ENCODE measurements at places on chromosomes 4 and X.

DNA sequence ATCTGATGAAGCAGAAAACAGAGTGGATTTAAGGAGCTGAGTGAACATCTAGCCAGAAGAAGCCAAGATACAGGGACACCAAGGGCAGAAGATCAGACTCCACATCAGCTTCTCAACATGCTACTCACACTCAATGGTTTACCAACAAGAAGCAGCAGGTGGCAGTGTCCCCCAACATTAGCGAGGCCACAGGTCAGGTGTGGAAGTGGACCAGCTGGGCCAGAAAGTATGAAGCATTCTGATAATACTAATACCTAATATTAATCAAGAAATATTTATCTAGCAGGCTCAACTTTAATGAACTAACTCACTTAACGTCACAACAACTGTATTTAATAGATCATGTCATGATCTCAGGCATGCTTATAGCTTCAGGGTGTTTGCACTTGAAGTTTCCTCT lies 73.4 kb upstream of the TTC29 start:
- no peak overlapping the region for H3K27ac ChIP-seq
- peak; percentile 14 for DNase-seq
- H3K4me1 ChIP-seq, result no peaks in the 10 kb centered on the region
- H3K4me3 ChIP-seq, result no peak overlapping the region
- H3K36me3 ChIP-seq, result no peaks in the 10 kb centered on the region
- H3K27me3 ChIP-seq, result no peaks in the 10 kb centered on the region

- DNase-seq, result no peak
- H3K4me1 ChIP-seq, result peaks cover 11% of the 10 kb centered on the region
These were observed 279.7 kb downstream of the NR3C2 start for GRCh38 chr4:148162519-148162918.

DNA sequence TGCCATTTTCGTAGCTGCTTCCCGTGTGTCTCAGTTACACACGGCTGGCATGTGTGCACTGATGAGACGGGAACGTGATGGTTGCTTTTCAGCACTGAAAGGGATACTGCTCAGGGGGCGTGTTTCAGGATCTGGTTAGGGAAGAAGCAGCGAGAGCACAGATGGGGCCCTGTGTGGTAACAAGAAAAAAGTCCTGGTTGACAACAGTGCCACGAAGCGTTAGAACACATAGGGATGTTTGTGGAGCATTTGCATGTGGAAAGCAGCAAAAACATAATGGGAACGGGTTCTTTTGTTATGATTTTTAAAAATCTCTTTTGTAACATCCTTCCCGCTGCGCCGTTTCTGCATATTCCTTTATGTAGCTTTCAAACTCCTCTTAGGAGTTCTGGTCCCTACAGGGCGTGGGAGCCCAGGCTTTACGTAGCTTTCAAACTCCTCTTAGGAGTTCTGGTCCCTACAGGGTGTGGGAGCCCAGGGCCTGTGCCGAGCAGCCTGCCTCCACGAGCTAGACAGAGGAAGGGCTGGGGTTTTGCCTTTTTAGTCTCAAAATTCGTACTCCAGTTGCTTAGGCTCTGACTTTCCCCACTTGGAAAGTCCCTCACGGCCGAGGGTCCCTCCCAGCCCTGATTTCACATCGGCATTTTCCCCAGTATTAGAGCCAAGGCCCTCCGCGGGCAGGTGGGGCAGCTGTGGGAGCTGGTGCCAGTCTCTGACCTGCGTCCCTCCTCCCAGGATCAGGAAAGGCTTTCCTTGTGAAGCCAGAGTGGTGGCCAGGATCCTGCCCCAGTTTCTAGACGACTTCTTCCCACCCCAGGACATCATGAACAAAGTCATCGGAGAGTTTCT lies 11.0 kb upstream of the MSANTD1 start:
- H3K4me3 ChIP-seq, result no peak overlapping the region
- H3K27ac ChIP-seq, result no peak overlapping the region
- peaks cover 6% of the 10 kb centered on the region for H3K4me1 ChIP-seq
- DNase-seq, result no peak

GRCh38 chr4:125231661-125232060 lies 83.1 kb upstream of the FAT4 start:
- no peaks in the 10 kb centered on the region for H3K27me3 ChIP-seq
- H3K36me3 ChIP-seq, result no peaks in the 10 kb centered on the region
- no peak for DNase-seq
- H3K4me3 ChIP-seq, result no peak overlapping the region
- no peaks in the 10 kb centered on the region for H3K4me1 ChIP-seq
- no peak overlapping the region for H3K27ac ChIP-seq

- H3K36me3 ChIP-seq, result no peaks in the 10 kb centered on the region
- no peak overlapping the region for H3K4me3 ChIP-seq
- H3K27ac ChIP-seq, result no peak overlapping the region
These were observed 176.7 kb downstream of the PDGFC start for GRCh38 chr4:156794863-156795262.

DNA sequence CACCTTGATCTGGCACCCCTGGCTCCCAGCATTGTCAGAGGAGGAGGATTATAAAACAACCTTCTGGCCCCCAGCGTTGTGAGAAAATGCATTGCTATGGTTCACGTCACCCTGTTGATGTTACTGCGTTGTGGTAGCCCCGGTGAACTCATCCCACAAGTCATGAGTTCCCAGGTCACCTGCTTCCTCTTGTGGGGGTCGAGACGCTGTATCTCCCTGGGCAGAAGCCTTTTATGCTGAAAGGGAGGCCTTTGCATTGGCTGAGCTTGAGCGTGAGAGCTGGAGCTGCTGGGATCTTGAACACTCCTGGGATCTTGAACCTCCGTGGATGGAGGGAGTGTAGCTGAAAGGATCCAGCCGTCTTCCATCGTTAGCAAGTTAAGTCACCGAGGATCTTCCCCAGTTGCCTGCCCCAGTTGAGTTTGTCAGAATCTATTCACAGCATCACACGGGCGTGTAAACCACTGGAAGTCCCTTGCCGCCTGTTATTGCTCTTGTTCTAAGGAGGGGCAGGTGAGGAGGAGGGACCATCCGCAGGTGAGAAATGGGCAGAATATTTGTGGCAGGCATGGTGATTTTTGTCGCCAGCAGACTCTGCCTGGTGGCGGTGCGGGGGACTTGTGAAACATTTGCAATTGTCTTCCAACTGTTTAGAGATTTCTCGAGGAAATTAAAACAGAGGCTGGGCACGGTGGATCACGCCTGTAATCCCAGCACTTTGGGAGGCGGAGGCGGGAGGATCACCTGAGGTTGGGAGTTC lies 299.9 kb downstream of the ASMT start:
- no peak for DNase-seq
- no peaks in the 10 kb centered on the region for H3K36me3 ChIP-seq
- H3K27ac ChIP-seq, result no peak overlapping the region
- H3K4me3 ChIP-seq, result no peak overlapping the region
- H3K27me3 ChIP-seq, result no peaks in the 10 kb centered on the region

DNA sequence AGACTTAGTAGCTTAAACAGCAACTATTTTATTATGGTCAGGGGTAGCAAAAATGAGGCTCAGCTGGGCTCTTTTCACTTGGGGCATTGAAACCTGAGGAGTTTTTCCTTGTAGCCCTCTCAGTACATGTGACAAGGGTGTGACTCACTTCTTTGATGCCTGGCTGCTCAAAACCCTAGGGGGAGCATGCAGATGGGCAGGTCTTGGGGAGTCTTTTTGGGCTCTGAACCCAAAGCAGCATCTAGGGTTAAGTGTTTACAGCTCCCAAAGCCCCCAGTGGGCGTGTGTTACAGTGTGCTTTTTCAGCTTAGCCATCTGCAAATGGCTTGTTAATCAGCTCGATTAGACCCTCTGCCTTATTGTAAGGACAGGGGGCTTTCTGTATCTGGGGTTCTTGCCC lies 1752.7 kb downstream of the PCDH7 start:
- H3K36me3 ChIP-seq, result no peaks in the 10 kb centered on the region
- H3K4me3 ChIP-seq, result no peak overlapping the region
- no peaks in the 10 kb centered on the region for H3K4me1 ChIP-seq
- no peak for DNase-seq
- H3K27me3 ChIP-seq, result no peaks in the 10 kb centered on the region
- no peak overlapping the region for H3K27ac ChIP-seq

DNA sequence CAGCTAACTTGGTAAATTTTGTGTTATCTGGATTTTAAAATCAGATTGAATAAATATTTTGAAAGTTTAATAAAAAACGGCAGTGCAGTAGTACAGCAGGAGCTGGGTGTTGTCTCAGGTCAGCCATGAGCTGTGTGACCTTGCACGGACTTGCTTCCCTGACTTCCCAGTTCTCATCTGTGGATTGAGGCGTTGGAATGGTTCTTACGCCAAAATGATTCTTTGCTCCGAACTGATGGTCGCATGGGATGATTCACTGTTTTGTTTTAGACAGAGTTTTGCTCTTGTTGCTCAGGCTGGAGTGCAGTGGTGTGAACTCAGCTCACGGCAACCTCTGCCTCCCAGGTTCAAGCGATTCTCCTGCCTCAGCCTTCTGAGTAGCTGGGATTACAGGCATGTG lies 45.0 kb downstream of the RGS12 start:
- no peaks in the 10 kb centered on the region for H3K27me3 ChIP-seq
- DNase-seq, result no peak
- no peak overlapping the region for H3K27ac ChIP-seq
- H3K4me3 ChIP-seq, result no peak overlapping the region

- no peaks in the 10 kb centered on the region for H3K36me3 ChIP-seq
- no peak for DNase-seq
- no peaks in the 10 kb centered on the region for H3K4me1 ChIP-seq
- no peak overlapping the region for H3K4me3 ChIP-seq
These were observed 124.8 kb upstream of the CITED1 start for GRCh38 chrX:72430405-72430968.

DNA sequence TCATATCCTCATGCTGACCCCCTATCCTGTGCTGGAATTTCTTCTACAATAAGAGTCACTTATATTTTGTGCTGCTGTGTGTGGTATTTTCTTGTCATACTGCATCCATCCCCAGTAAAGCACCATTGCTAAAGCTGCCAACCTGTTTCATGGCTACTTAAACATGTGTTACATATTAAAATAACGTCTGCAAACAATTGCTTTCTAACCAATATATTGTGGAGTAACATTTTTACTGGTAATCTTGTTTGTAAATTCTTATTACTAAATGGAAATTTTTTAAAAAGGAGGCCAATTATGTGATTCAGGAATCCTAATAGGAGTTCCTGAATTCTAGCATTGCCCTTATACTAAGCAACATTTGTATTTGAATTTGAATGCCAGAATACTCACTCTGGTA lies 160.3 kb upstream of the VEGFC start:
- no peaks in the 10 kb centered on the region for H3K27me3 ChIP-seq
- H3K27ac ChIP-seq, result no peak overlapping the region
- no peaks in the 10 kb centered on the region for H3K36me3 ChIP-seq
- H3K4me1 ChIP-seq, result no peaks in the 10 kb centered on the region

GRCh38 chr4:134365852-134366251 lies 164.3 kb upstream of the PABPC4L start:
- no peaks in the 10 kb centered on the region for H3K4me1 ChIP-seq
- H3K27ac ChIP-seq, result no peak overlapping the region
- no peak for DNase-seq
- no peaks in the 10 kb centered on the region for H3K36me3 ChIP-seq

- H3K4me3 ChIP-seq, result no peak overlapping the region
- H3K4me1 ChIP-seq, result no peaks in the 10 kb centered on the region
- H3K27ac ChIP-seq, result no peak overlapping the region
- H3K27me3 ChIP-seq, result no peaks in the 10 kb centered on the region
- H3K36me3 ChIP-seq, result peaks cover 11% of the 10 kb centered on the region
These were observed 45.9 kb downstream of the PDLIM5 start for GRCh38 chr4:94497690-94498089.

DNA sequence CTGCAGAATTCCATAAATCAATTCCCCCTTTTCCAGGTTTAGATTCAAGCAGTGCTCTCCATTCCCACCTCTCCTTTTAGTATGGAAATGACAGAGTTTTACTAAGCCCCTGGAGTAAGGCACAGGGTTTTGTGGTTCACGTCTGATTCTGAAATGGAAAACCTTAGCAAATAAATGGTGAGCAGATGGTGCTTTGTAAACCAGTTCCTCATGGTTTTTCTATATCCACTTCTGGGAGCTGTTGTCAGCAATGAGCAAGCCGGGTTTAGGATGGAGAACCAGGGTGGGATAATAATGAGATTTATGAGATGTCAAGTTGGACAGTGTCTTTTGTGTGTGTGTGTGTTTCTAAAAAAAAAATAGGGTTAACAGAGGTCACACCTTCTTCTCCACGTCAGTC lies 113.8 kb upstream of the RBPJ start:
- no peak overlapping the region for H3K4me3 ChIP-seq
- H3K27ac ChIP-seq, result no peak overlapping the region
- no peaks in the 10 kb centered on the region for H3K36me3 ChIP-seq
- DNase-seq, result no peak
- H3K27me3 ChIP-seq, result no peaks in the 10 kb centered on the region
- H3K4me1 ChIP-seq, result no peaks in the 10 kb centered on the region

DNA sequence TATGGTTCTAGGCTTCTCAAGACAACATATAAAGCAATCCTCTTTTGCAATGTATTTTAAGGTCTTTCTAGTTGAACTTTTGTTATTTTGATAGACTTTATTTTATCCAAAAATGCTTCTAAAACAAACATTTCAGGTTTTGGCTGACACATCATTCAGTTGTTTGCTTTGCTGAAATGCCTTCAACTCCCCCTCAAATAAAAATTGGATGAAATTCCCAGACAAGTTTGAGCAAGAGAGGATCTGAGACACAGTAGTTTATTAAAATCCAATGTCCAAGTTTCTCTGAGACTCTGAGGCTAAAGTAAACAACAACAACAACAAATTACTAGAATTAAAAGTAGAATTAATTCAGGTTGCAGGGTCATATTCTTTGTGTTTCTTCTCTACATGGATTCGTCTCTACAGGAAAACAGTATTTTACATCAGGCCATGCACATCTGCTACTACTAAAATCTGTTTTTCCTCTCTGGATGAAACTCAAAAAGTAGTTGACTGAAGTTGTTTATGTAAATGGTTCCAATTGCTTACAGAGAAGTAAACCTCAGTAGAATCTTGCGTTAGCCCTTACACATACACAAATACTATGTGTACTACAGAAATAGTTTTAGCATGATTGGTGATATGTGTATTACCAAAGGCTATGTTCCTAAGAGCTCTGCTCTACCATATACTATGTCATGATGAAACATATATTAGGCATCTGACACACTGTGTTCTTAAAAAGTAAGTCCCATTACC lies 64.9 kb downstream of the PRSS12 start:
- no peak overlapping the region for H3K4me3 ChIP-seq
- DNase-seq, result no peak
- H3K27me3 ChIP-seq, result no peaks in the 10 kb centered on the region
- no peaks in the 10 kb centered on the region for H3K4me1 ChIP-seq

- H3K36me3 ChIP-seq, result no peaks in the 10 kb centered on the region
- no peak for DNase-seq
- H3K4me1 ChIP-seq, result no peaks in the 10 kb centered on the region
- H3K4me3 ChIP-seq, result no peak overlapping the region
- no peak overlapping the region for H3K27ac ChIP-seq
- no peaks in the 10 kb centered on the region for H3K27me3 ChIP-seq
These were observed 5.1 kb upstream of the CXCL10 start for GRCh38 chr4:76028350-76028765.

GRCh38 chr4:8097141-8097541 lies 61.5 kb downstream of the ABLIM2 start:
- H3K4me1 ChIP-seq, result peaks cover 2% of the 10 kb centered on the region
- DNase-seq, result no peak
- no peaks in the 10 kb centered on the region for H3K36me3 ChIP-seq
- H3K27ac ChIP-seq, result no peak overlapping the region
- no peak overlapping the region for H3K4me3 ChIP-seq

Measured in large intestine (tissue), 12 donors.